ENCODE measurements at places on chromosomes 2 and 18.
A peak's percentile ranks its signal among the peaks of the same experiment; 100 is the strongest.

GRCh38 chr18:10391506-10391905 is 62.9 kb upstream of the APCDD1 start:
- no peak for ATAC-seq

- peak; percentile 46 for ATAC-seq
Observed at GRCh38 chr2:150520033-150520432, 32.6 kb upstream of the RND3 start.

DNA sequence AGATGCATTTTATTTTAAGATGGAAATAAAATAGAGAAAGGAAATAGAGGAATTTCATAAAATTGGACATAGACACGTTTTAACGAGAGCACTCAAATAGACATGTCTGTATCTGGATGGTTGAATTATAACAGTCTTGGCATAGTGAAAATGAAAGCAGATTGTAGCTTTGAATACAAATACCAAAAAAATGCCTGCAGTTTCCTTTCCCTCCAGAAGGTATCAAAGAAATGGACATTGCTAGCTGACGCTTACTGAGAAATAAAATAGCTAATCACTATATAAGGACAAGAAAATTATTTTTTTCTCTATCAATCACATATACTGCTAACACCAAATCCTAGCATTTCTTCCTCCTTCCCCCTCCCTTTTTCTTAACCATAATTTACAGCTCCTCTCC is 11.4 kb upstream of the MAPRE2 start:
- ATAC-seq: peak; percentile 58

DNA sequence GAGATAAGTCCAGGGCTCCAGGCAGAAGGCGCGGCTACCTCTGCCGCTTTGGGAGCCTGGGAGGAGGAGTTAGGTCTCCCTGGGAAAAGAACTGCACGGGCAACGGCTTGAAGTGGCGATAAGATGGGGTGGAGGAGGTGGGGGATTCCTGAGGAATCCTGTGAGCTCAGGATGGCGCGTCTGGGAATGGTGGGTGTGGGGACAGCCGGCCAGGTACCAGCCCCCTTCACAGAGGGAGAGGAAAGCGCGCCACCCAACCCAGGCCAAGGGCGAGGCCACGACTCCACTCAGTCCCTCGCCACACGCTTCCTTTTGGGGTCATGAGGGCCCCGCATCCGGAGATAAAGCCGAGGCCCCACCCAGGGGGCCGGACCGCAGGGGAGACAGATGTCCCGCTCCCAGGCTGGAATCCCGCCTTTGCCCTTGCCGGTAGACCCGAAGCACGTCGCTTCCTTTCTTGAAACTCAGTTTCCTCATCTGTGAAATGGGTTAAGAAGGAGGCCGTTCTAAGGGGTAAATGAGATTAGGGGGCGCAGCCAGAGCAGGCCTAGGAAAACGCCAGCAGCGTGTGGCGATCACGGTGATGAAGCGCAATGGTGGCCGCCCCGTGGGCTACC is 1.7 kb upstream of the CTDSP1 start:
- peak; percentile 9 for ATAC-seq

- ATAC-seq: no peak
Observed at GRCh38 chr18:22165049-22165602, 4.3 kb upstream of the GATA6 start.

DNA sequence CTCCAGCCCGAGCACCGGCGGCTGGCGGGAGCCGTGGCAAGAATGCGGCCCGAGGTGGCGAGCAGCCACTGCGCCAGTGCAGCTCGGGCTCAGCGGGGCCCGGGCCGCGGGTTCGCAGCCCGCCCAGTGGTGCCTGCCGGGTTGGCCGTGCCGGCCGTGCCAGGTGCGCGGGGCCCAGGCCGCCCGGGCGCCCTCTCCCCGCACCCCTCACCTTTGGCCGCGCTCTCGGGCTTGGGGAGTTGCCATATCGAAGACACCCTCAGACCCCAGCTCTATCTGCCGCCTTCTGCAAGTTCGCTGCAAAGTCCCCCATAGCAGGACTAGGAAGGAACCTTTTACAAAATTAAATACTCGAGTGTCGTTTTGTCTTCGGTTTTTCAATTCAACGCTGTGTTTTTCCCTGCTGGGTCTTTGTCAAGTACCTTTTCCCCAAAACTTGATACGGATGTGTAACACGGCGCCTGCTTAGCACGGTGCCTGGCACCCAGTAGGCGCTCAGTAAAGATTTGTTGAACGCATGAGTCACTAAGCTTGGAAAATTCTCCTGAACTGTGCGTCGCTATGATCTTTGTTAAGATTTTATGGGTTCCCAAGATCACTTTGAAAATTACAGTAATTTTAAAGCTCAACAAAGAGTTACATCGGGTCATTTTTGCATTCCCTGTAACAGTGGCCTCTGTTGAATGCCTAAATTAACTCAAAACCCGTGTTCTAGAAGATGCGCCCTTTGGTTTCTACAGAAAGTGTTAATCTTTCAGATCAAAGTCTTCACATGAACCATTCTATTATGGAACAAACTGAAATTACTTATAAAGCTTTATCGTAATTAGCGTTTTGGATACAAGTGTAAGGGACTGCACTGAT is 750 bp downstream of the STRADB start:
- peak; percentile 54 for ATAC-seq

DNA sequence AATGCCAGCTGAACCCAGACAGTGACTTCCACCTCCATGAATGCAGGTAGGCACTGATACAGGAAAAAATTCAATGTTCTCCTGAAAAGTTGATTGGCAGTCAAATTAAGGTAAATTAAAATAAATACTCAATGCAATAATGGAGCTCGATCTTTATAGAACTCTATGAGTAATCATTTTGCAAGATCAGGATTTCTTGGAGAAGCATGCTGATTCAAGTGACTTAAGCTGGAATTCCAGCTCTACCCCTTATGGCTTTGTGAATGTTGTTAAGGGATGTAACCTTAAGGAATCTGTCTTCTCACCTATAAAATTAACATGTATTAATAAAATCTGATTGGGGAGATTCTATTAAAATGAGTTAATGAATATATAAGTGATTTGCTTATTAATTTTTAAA is 145.1 kb downstream of the QPCT start:
- no peak for ATAC-seq

GRCh38 chr2:216163518-216163917 is 54.4 kb downstream of the XRCC5 start:
- peak; percentile 79 for ATAC-seq

DNA sequence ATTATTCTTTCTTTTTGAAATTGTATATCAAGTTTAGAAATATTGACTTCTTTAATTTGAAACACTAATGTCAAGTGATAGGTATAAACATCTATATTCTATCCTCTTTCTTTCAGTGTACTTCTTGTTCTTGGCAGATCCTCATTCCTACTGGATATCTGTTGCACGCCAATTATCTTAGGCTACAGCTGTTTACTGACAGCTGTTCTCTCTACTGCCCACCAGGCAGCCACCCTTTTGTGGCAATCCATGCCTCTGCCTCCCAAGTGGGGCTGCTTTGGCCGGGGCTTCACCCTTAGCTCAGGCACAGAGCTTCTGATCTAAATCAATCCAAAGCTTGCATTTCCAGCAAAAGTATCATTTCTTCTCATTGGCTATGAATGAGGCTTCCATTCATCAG is 50.6 kb upstream of the ITSN2 start:
- ATAC-seq: no peak

- peak; percentile 78 for ATAC-seq
Observed at GRCh38 chr2:203328760-203329540, 756 bp downstream of the ABI2 start.

GRCh38 chr2:179745635-179746256 is 115.7 kb downstream of the ZNF385B start:
- no peak for ATAC-seq

DNA sequence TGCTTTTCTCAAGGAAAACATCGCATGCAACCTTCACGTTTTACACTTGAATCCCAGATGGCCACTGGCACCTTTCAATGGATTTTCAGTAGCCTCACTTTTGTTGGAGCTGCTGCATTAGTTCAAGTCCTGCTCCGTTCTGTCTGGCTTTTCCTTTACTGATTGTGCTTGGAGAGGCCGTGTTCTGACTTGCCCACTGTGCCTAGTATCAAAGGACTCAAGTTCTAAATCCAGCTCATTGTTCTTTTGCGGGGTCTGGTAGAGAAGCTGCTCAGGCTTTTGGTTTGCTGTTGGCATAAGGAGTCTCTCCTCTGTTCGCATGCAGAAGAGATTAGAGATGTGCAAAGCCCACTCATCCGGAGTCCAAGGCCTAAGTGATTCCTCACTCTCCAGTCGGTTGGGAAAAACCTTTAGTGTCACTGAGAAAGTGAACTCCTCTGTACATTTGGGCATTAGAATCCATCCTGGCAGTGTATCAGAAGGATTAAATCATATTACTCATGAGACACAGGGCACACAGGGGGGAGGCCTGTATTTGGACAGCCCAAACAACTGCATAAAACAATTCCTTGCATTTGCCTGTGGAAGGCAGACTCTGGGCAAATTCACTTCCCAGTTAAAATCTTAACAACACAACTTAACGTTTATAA is 69.7 kb downstream of the NCK2 start:
- ATAC-seq: no peak

- ATAC-seq: no peak
Observed at GRCh38 chr2:200350850-200351285, 44.4 kb downstream of the SPATS2L start.

- ATAC-seq: peak; percentile 76
Observed at GRCh38 chr2:152558158-152558984, 158.9 kb downstream of the PRPF40A start.

DNA sequence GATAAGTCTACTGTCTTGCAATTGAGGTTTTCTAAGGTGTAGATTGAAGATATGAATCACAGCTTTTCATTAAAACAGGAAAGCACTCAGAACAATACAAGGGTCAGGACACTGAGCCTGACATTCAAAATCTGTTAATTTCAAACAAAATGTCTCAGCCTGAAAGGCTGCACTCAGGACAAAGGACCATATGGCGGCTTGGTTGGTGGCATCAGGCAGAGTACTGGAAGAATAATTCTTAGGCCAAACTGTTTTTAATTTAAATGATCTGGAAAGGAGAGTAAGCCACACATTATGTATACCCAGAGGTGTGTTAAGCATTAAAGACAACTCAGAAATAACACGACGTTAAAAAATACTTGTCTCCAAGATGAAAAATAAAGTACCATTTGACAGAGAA is 85.9 kb downstream of the SKA1 start:
- no peak for ATAC-seq

GRCh38 chr2:113061896-113062770 is 3.1 kb downstream of the IL36RN start:
- no peak for ATAC-seq

- no peak for ATAC-seq
Observed at GRCh38 chr2:151379169-151379568, 21.8 kb downstream of the TNFAIP6 start.

- no peak for ATAC-seq
Observed at GRCh38 chr18:9849407-9850283, 36.1 kb upstream of the TXNDC2 start.

DNA sequence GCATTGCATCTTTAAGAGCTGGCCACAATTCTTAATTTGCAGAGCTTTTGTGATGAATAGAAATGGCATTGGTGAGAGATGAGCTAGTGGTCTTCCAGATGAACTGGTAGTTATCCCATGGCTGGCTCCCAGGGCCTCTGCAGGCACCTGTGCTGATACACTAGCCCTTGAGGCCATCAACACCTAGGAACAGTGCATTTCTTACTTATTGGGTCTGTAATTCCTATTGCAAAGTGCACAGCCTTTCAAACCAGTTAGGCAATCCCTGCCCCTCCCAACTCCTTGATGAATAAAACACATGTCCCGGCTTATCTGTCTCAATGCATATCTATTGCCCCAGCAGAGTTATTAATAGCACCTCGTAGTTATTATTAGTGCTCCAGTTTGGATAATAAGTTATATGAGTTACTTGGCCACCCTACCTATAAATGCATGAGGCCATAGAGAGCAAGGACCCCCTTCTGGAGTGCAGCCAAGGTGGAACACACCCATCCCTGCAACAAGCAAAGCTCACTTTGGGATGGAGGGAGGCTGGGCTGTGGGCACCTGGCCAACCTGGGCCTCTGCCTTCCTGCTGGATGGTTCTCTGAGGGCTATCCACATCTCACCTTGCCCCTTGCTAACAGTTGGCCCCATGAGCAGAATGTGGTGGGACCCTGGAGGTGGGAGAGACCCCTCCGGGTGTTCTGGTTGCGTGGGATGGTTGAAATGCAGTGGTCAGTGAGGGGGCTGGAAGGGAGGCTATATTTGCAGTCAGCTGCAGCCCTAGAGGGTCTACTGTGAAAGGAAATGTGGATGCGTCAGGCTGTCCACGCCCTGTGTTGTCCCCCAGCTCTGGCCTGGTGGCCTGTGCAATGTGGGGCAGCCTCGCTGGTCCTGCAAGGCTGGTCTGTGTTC is 455.9 kb upstream of the HS6ST1 start:
- no peak for ATAC-seq

GRCh38 chr18:55214969-55215368 is 255.7 kb upstream of the CCDC68 start:
- no peak for ATAC-seq

DNA sequence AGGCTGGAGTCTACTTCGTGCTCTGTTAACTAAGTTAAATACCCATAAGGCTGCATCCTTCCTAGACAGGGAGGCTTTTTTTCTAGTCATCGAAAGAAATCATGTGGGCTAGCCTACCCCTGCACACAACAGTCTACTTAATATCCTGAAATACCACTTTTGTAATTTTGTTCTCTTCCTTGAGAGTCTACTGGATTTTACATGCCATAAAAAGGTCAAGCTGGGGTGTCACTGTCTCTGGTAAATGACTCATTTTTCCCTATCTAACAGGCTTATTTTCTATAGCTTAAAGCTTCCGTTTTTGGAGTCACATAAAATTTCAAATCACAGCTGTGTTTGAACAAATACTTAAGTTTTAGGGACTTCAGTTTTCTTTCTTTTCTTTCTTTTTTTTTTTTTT is 10.7 kb upstream of the STAM2 start:
- ATAC-seq: no peak

DNA sequence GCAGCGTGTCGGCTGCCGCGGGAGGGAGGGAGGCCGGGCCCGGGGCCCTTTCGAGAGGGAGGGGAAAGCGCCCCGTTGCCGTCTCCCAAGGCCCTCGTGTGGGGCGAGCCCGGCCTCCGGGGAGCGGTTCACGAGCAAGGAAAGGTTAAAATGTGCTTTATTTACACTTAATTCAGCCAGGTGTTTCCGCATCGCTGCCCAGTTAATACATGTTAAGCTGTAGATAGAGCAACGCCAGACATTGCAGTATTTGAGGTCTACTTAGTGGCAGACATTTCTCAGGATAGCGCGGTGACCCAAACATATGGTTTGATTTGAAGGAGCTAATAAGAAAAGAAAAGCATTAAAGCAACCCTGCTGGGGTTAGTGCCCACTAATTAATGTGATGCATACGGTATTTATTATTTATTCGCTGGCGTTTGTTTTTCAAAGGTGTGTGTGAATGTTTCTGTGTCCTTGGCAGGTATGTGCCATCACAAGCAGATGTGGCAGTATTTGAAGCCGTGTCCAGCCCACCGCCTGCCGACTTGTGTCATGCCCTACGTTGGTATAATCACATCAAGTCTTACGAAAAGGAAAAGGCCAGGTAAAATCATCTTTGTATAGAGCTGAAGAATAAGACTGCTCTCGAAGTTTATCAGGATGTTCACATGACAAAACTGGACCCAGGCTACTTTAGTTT is 571 bp downstream of the EEF1B2 start:
- ATAC-seq: peak; percentile 7
